Activated naive CD4-positive, alpha-beta T cell treated with anti-CD3 and anti-CD28 coated beads for 36 hours (primary cell): ENCODE measurements at places on chromosomes 6 and 20. TPM values are rescaled to one million over a fixed set of nuclear protein-coding genes. Genes with fewer than 3 reads are reported as not detected.

DNA sequence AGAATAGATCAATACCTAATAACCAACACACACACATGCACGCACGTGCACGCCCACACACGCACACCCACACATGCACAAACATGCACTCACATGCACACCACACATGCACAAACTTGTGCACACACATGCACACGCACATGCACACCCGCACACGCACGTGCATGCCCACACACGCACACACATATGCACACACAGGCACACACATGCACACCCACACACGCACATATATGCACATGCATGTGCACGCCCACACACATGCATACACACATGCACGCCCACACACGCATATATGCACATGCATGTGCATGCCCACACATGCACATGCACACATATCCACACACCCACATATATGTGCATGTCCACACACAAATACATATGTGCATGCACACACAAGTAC is 26.2 kb upstream of the CHRNA4 start:
- no peak for DNase-seq

C6orf141 gene
- total RNA-seq = 0.91 TPM

- DNase-seq = peak; percentile 80
Observed at GRCh38 chr6:28542440-28543296, 17.0 kb downstream of the GPX5 start.

GPR6 gene
- total RNA-seq = not detected

- DNase-seq = no peak
Observed at GRCh38 chr6:49653438-49653837, 16.8 kb upstream of the RHAG start.

DNA sequence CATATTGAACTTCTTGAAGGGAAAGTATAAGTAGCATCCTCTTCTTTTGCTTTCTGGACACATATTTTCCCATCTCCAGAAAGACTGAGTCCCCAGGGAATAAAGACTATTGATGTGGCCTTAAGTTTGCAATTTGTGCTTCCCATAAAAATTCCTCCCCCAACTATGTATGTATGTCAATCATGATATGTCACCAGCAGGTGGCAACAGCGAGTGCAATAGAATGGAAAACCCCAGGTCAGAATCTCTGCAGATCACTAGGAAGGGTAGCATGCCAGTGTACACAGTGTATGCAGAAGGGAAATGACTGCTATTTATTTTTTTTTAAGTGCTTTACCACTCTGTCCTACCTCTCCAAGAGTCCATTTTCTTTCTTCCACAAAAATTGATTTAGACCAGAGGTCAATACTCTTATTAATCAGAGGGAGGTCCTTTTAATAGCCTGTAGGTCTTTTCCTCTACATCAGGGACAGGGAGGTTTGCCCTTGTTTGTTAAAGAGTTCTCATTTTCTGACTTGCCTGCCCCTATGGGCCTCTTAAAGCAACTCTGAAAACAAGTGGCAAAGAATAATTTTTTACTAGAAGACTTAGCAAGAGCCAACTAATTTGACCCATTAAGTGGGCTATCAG is 61.4 kb downstream of the BMP2 start:
- peak; percentile 62 for DNase-seq

TXLNB gene
- total RNA-seq = 0.10 TPM

NEURL2 gene
- total RNA-seq = 0.99 TPM

- peak; percentile 45 for DNase-seq
Observed at GRCh38 chr6:83514866-83515466, 2.6 kb downstream of the PRSS35 start.

DNA sequence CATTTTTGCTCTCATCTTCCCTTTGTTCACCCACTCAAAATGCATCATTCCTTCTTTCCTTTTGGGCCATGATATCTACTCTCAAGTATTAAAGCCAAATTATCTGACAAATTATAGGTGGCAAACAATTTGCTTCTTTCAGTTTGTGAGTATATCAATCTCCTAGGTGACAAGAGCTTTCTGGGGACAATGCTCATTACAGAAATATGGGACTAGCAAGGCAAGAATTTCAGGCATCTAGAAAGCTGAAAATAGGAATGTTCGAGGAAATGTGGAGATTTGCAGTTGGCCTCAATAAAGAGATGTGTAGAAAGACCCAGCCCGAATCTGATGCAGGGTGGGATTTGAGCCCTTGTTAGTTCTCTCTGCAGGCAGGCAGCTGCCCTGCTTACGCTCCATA is 71.8 kb downstream of the ALDH8A1 start:
- DNase-seq = no peak

DNA sequence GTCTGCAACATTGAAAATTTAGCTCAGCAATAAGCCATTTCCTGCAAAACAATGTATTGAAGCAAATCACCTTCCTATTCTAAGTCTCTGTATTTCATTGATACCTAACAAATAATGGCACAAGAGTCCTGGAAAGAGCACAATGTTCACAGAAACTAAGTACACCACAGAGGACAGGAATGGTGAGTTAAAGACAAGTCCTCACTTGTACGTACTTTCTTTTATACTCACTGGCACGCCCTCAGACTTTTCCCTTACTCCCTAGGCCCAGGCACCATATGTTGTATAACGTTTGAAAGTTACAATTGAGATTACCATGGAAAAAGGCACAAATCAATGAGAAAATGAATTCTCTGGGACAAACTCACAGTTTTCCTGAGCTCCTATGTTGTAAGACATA is 683.0 kb upstream of the MANEA start:
- DNase-seq = no peak

GRCh38 chr20:43893930-43894329 is 20.7 kb upstream of the TOX2 start:
- no peak for DNase-seq

DNA sequence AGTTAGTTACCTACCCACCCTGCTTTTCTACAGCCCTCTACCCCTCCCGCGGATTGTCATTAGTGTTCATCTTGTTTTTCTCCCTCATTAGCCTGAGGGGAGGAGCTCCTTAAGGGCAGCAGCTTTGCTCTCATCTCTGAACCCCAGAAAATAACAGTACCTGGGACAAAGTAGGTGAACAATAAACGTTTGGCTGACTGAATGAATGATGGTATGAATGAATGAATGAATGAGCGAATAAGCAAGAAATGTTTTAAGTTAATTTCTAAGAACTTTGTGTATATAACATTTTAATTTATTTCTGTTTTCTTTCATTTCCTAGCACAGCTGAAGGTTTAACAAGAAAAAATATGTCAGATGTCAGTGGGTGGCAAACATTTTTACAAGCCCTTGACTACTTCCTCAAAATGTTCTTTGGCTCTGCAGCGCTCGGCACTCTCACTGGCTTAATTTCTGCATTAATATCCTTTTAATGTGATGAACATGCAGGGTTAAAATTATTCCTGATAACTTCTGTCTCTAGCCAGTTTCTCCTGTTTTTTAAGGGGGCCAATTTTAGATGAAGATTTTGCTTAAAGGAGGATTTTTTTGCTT is 50.1 kb downstream of the SLC9A8 start:
- DNase-seq = no peak

XKR7 gene
- total RNA-seq = 0.02 TPM

TULP1 gene
- not detected for total RNA-seq
